Smooth muscle cell of the brain vasculature (primary cell): ENCODE measurements at places on chromosomes 5 and 9.

- DNase-seq = no peak
Measured at GRCh38 chr5:160525471-160526261, 104.0 kb downstream of the PTTG1 start.

- no peak for DNase-seq
Measured at GRCh38 chr9:125472926-125473701, 211.5 kb downstream of the GAPVD1 start.

DNA sequence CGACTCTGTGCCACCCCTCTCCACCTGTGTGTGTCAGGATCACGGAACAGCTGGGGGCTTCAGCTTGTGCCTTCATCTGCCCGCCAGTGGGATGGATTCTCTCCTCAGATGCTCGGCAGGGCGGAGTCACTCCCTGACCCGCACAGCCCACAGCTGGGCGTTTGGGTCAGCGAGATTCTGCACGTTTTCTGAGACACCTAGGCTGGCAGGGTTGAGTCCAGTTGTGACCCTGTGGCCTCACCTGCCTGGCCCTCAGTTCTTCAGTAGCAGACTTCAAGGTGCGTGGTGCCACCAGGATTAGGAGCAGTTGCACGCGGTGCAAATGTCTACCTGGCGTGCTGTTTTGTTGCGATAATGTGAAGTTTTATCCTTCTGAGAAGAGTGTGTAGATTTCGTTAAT lies 5.0 kb downstream of the NDUFS6 start:
- no peak for DNase-seq

DNA sequence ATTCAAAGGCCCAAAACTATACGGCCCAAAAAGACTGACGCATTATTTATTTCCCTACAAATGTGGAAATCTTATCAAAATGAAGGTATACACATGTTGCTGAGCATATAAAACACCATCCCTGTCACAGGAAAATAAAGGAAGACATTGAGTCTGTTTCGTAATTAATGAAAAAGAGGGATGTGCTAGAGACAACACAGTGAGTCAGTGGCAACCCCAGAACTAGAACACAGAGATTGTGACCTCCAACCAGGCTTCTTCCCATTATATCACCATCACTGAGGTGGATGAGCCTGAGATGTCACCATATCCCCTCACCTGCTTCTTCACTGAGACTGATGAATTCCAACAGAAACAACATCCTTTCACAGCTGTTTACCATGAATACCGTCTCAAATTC lies 3.8 kb downstream of the NDUFA8 start:
- DNase-seq = no peak

- no peak for DNase-seq
Measured at GRCh38 chr9:106733828-106734380, 129.1 kb upstream of the ZNF462 start.

DNA sequence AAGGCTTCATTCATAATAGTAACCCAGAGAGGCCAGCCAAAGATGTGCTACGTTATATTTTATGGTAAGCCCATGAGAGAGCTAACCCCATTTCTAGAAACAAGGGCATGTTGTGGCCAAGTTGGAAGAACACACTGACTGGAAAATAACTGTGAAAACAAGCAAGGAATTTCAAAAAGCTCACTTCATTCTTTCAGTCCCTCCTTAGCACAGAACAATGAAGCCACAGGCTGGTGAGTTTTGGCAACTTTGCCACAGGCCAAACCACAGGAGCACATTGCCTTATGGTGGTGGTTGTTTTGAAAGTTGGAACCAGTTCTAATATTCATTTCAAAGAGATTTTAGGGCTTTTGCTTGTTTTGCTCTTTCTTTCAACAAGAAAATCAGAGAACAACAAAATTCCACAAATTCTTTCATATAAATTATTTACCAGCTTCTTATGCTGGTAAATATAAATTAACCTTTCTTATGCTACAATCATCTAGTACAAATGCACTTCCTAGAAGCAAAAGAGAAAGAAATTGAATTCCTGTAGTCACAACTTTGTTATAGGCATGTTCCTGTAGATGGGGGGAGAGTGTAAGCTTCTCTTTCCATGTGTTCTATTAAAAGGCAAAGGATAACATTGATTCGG lies 225.4 kb upstream of the RFX3 start:
- no peak for DNase-seq

- DNase-seq = no peak
Measured at GRCh38 chr5:14225173-14225834, 82.2 kb downstream of the TRIO start.

DNA sequence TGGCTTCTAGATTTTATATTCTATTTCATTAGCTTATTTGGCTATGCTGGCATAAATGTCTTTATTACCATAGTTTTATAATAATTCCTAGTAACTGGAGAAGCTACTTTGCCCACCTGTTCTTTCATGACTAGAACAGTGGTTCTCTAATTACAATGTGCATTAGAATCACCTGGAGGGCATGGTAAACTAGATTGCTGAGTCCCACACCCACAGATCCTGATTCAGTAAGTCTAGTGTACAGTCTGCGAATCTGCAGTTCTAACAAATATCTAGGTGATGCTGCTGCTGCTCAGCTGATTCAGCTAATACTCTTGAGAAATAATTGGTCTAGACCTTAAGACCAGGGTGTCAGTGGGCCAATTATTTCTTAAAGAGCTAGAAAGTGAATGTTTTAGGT lies 35.5 kb downstream of the RNF38 start:
- no peak for DNase-seq

DNA sequence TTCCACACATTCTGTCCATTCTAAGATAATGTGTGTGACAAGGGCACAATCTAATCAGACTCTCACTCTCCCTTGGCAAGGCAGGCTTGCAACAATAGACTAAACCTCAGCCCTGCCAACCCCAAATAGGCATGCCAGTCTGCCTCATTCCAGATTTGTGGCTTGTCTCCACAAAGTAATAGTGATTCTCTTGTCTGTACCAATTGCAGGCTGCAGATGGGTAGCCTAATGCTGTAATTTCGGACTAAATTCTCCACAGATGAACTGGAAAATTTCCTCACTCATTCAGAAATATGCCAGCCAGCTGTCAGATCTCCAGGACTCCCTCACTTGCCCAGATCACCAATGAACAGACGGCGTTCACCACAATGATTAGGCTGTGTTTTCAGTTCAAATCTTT lies 413.6 kb downstream of the ELAVL2 start:
- DNase-seq = no peak

- DNase-seq = no peak
Measured at GRCh38 chr9:132147331-132147730, 14.5 kb upstream of the NTNG2 start.

- no peak for DNase-seq
Measured at GRCh38 chr9:105403552-105404248, 44.1 kb upstream of the FSD1L start.

DNA sequence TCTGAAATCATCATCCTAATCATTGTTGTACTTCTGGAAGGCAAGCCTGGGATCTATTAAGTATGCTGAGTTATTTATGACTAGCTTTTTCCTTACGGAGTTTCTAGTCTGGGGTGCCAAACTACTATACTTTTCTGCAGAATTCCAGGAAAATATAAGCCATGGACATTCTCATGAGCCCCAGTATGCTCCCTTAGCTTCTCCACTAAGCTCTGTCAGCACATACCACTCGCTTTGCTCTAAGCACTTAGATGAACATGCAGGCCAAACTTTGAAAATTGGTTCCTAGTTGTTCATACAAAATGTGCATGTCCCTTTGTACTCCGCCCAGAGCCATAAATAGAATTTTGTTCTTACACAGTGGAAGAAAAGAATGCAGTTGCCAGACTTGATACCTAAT lies 284.6 kb downstream of the ARRDC3 start:
- DNase-seq = no peak

GRCh38 chr5:54471398-54471797 lies 15.9 kb downstream of the HSPB3 start:
- no peak for DNase-seq

DNA sequence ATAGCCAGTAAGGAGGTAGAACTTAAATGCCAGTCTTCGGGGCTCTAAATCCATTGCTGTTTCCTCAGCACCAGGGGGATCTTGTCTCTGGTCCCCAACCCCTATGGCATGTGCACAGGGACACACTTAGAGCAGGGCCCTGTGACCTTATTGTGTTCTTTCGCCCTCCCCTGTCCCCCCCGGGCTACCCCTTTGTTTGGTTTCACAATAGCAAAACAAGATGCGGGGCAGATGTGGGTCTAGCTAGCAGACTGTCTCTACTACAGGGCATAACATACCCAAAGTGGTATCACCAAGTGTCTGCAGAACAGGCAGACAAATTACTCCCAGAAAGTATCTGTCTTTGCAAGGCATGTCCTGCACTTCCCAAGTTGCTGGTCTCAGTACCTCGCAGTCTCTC lies 2.1 kb downstream of the FBLL1 start:
- no peak for DNase-seq

DNA sequence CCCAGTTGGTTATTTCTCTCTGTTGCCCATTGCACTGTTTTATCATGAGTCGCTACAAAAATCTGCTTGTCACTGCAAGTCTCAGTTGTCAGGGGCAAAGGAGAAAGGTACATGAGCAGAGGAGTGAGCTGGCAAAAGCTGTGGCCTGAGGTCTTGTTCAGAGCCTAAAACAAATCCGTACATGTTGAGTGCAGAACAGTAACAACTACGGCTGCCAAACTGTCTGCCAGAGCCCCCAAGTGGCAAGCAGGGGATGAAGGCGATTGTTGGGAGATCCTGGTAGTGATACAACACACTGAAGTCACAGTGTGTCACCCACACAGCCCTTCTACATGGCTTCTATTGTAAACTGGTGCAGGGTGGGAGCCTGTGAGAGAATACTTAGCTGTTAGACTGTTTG lies 50.9 kb downstream of the BRINP1 start:
- DNase-seq = no peak

DNA sequence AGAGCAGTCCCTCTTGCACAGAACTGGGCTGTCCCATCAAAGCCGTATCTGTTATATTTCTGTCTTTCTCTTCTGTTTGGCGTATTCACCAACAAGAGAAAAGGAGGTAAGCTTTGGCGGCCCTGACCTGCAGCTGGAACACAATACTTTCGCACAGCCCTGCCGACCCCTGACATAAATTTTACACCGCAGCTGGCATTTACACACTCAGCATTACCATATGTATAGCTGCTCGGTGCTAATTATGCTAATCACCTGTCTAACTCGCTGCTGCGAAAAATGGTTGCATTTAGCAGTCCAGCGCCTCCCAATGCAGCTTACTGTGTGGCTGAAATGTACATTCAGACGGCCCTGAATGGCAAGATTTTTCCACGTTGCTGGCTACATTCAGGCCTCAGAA lies 20.8 kb downstream of the PTCH1 start:
- no peak for DNase-seq

GRCh38 chr5:158943569-158943968 lies 156.1 kb downstream of the EBF1 start:
- DNase-seq = no peak

DNA sequence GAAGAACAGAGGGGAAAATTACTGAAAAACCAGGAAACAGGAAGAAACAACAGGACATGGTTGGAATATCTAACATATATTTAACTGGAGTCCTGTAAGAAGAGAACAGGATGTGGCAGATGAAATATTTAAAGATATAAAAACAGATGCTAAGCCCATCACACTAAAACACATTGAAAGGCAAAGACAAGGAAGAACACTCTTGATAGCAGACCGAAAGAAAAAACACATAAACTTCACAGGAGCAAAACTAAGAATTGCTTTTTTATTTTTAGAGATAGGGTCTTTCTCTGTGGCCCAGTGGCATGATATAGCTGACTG lies 324.4 kb upstream of the ARRDC3 start:
- no peak for DNase-seq

- DNase-seq = no peak
Measured at GRCh38 chr9:94638335-94639060, 820 bp downstream of the FBP1 start.

GRCh38 chr5:66179297-66180051 lies 35.4 kb downstream of the SREK1 start:
- DNase-seq = no peak

DNA sequence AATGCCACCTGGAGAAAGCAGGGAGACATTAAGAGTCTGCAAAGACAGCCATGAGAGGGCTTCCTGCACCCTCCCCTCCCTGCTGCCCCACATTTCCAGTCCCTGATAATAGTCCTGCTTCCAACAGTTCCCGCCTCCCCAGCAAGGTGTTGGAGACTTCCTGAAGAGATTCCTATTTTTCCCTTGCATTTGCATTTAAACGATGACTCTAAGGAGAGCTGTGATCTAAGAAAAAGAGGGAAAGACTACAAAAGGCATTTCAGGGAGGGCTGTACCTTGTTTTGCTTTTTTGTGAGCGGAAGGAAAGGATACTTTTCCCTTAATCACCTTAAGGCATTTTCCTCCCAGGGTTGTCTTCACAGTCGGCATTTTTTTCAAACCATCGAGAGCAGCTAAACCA lies 62.1 kb downstream of the GAS1 start:
- DNase-seq = no peak

- DNase-seq = no peak
Measured at GRCh38 chr5:179306191-179307012, 38.9 kb downstream of the ADAMTS2 start.

- no peak for DNase-seq
Measured at GRCh38 chr9:131717719-131718460, 22.0 kb downstream of the RAPGEF1 start.

- no peak for DNase-seq
Measured at GRCh38 chr9:79769476-79770275, 197.9 kb downstream of the TLE4 start.

DNA sequence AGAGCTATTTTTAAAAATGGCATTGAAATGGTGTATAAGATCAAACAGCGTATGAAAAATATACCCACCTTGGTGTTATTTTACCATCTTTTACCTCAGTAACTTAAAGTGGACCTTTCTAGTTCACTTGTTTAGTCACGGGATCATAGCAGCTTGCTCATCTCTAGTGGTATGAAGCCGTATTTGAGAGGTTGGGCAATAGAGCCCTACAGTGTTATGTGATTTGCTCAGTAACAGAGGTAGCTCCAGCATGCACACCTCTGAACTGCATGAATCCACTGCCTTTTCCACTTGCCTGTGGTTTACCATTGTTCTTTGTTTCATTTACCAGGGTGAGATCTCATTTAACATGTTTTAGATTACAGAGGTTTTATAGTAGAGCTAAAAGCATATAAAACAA lies 134.4 kb downstream of the ATG10 start:
- no peak for DNase-seq

DNA sequence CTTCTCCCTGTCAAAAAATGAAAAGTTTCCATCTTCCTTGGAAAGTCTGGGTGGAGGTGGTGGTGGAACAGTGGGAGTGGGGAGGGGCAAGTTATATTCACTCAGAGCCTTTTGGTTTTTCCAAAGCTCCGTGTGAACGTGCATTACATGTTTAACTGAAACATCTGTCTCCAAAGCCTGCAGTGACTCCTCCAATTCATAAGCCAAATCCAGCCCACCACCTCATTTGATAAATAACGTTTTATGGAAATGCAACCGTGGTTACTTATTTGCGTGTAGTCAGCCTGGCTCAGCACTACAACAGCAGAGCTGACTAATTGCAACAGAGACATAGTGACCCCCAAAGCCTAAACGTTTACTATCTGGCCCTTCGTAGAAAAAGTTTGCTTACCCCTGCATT lies 13.9 kb downstream of the TNFSF8 start:
- no peak for DNase-seq

GRCh38 chr9:123697686-123698085 lies 232.2 kb downstream of the DENND1A start:
- DNase-seq = no peak

- DNase-seq = no peak
Measured at GRCh38 chr9:15268782-15269181, 38.2 kb downstream of the TTC39B start.
